ENCODE measurements at places on chromosomes 4 and X. TPM values are rescaled to one million over a fixed set of nuclear protein-coding genes. Genes with fewer than 3 reads are reported as not detected.

- no peaks in the 10 kb centered on the region for H3K27me3 ChIP-seq
- H3K4me3 ChIP-seq, result no peak overlapping the region
- no peaks in the 10 kb centered on the region for H3K36me3 ChIP-seq
- DNase-seq, result no peak
These were observed 324.9 kb upstream of the CASK start for GRCh38 chrX:42248226-42248625.

Gene PTPN13
- total RNA-seq, result 68.9 TPM

Gene CYTL1
- total RNA-seq, result 0.97 TPM

Gene RENBP
- total RNA-seq, result 81.7 TPM

DNA sequence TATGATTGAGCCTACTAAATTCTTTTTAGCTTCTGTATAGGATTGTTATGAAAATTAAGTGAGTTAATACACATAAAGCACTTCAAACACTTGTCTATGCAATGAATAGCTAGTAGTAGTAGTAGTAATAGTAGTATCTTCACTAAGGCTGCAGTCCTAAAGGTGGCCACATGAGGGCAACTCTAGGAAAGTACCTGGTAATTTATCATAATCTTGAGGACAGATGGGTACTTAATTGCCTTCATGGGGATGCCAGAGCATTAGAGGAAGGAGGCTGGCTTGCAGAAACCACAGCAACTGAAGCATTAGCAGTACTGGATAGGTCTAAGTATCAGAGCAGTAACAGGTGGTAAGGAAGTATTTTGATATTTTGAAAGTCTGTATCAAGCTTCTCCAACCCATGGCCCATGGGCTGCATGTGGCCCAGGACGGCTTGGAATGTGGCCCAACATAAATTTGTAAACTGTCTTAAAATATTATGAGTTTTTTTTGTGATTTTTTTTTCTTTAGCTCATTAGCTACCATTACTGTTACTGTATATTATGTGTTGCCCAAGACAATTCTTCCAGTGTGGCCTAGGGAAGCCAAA lies 17.3 kb downstream of the NIPAL1 start:
- H3K4me1 ChIP-seq, result no peaks in the 10 kb centered on the region
- H3K27me3 ChIP-seq, result no peaks in the 10 kb centered on the region
- no peak for DNase-seq
- no peaks in the 10 kb centered on the region for H3K36me3 ChIP-seq

Gene LRP2BP
- total RNA-seq, result 4.7 TPM

Data from upper lobe of left lung (tissue), 6 donors.